BE2C (cell line): ENCODE measurements at places on chromosomes 1 and 21.

DNA sequence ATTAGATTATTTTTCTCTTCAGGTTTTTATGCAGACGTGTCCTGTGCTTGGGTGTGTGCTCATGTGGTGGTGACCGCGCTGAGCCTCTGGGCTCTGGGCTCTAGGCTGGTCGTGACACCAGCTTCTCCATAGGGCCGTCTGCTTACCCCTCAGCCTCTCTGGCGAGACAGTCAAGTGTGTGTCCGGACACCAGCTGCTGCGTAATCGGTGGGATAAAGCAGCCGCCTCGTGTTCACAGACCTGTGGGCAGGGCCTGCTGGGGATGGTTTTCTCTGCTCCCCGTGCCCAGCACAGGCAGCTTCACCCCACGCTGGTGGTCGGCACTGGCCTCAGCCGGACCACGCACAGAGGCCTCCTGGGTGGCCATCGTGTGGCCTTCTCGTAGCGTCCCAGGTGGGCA is 33.6 kb upstream of the DIP2A start:
- DNase-seq, result no peak

DNA sequence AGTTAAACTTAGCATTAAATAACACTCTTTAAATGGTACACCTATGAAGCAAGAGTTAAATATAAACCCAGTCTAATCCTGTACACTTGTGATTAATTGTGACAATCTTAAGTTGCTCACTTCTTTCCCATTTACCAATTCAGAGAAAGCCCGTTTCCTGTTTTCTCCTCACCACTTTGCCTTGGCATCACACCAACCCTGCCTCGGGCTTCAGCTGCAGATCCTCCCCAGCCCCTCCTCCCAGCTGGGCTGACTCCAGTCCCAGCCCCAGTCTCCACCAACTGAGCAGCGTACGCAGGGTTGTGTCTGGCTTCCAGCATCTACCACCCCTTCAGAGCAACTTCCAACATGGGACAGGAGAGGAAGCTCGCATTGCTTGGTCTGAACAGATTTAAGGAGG is 4.1 kb downstream of the PYCR2 start:
- peak; percentile 84 for DNase-seq

DNA sequence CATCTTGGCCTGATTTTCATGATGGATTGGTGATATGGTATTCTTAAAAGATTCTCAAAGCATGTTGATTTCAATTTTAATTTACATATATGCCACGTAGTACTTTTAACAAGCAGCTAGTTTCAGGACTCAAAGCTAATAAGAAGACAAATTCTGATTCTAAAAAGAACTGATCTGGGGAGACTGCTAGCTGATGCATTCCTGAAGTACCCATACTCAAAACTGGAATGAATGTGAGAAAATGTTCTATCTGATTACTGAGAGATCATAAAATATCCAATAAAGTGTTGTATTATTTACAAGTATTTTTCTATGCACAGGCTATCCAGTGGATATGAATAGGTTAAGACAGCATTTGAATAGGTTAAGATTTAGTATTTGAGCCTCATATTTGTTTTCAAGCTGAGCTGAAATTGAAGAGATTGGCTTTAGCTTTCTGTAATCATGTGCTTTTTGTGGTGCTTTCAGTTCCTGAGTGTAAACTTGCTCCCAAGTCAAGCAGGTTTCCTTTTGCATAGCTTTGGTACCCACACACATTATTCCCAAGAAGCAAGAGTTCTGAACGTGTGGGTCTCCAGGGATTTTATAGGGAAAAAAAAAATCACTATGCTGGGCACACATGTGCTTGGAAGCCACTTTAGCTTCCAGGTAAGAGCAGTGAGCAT is 114.1 kb downstream of the VPS13D start:
- no peak for DNase-seq

DNA sequence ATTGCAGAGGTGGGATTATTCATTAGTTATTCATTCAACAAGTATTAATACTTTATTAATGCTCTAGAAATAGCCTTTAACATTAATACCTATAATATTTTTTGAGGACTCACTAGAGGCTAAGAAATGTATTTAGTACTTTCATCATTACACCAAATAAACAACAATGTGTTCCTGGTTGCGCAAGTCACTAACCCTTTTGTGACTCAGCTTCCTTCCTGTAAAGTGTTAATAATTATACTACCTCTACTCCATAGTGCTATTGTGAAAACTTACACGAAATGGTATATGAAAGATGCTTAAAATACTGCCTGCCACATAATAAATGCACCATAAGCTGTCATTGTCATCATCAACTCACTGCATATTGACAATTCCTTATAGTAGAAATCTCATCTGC is 431.0 kb downstream of the DPYD start:
- DNase-seq, result no peak

GRCh38 chr1:37667023-37667671 is 25.2 kb upstream of the CDCA8 start:
- DNase-seq, result peak; percentile 44

DNA sequence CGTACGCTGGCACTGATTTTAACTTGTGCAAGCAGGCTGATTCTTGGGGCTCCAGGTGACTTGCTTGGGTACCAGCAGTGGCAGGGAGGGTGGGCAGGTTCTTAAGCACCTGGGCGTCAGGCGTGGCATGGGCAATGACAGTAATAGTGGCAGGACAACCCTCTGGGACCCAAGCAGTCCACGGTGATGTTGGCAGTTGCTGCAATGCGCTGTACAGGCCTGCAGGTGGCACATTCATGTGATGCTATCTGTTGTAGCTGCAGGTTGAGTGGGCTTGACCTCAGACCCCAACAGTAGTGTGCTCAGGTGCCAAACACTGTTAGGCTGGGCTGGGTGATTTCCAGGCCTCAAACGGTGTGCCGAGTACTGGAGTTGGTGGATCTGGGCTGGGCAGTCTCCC is 10.2 kb upstream of the OR10J4 start:
- no peak for DNase-seq

GRCh38 chr1:172084876-172085275 is 243.6 kb downstream of the DNM3 start:
- no peak for DNase-seq

GRCh38 chr21:22889445-22889844 is 1891.2 kb downstream of the NCAM2 start:
- DNase-seq, result no peak

GRCh38 chr1:206784471-206784903 is 12.2 kb upstream of the IL10 start:
- DNase-seq, result no peak

GRCh38 chr1:234768569-234769283 is 158.7 kb upstream of the IRF2BP2 start:
- no peak for DNase-seq

GRCh38 chr1:160375788-160376524 is 9.1 kb downstream of the NHLH1 start:
- DNase-seq, result no peak
